Central memory CD4-positive, alpha-beta T cell (primary cell): ENCODE measurements at places on chromosomes 12 and 14.

DNA sequence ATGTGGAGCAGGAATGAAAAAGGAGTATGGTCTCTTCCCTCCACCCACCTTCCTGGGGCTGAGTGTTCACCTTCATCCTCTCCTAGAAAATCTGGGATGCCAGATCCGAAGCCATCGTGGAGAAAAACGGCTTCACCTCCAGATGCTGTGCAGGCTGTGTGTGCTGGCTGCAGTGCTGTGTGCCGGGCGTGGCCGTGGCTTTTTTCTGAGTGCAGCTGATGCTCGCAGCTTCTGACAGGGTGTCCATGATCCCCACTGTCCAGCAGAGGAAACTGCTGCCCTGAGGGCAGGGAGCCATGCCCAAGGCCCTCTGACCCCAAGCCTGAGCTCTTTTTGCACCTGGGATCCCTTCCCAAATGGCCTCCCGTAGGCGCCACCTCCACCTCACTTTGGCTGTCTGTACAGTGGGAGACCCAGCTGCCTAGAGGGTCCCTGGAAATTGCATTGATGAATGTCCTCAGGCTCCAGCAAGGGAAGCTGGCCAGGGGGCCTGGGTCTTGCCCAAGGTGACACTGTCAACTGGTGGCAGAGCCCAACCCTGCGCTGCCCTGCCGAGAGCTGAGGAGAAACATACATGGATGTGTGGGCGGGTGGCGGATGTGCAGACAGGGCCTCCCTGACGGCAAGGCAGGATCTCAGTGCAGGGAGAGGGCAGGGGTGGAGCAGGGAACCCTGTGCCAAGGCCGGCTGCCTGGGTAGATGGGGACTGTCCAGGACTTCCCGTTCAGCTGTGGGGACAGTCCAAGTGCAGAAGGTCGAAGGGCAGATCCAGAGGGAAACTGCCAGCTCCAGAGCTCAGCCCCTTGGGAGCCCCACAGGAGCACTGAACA is 53.3 kb downstream of the BEGAIN start:
- DNase-seq: no peak

- no peak for DNase-seq
Measured at GRCh38 chr12:11719678-11720099, 70.2 kb downstream of the ETV6 start.

DNA sequence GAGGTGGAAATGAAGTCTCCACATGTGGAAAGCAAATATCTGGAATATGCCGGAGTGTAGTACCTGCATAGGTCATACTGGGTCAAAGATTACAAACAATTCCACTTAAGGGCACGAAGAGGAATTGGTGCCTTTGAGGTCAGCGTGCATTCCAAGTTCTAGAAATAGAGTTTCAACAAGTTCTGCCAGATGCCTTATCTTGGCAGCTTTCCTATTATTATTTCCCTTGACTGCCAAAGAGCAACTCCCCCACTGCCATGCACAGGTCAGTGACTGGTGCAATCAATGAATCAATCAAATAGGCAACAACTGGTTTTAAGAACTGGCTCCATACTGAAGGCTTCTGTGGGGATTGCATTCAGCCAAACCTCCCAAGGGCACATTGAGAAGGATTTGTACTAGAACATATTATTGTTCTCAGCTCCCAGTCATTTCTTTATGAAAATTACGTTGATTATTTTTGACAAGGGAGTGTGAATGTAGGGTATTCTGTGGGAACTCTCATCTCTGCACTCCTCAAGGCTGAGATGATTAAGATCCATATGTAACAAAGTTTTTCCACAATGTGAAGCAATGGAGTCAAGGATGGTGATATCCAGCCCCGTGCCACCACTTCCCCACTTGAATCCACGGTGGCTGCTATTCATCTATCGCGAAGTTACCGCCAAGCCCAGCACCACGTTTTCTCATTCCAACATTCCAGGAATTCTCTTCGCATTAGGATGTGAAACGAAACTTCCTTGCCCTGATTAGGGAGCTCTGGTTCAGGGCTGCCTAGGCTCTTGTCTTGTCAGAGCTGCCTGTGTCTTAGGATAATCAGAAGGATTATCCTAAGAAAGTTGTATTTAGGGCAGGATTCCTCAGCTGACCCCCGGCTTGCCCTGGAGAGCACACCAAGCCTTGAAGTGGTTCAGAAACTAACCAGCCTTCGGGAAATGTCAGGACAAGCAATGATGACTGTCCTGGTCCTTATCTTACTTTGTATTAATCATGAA is 115.1 kb upstream of the PCED1B start:
- no peak for DNase-seq

DNA sequence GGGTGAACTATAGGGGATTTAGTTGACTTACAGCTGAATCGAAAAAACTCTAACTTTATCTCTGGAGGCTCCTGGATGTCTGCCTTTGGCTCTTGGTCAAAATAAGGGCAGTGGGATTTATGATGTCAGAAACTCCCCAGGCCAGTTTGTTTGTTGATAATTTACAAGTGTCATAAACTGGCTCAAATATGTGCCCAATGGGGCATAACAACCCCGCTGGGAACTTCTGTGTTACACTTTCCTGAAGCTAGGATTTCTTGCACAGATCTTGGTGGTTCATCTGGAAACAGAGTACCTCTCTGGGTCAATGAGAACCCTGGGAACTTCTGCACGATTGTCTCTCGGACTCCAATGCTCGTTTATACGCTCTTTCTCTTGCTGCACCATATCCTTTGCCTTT is 58.7 kb upstream of the MUCL1 start:
- DNase-seq: no peak

- no peak for DNase-seq
Measured at GRCh38 chr14:104820669-104821228, 19.8 kb downstream of the ZBTB42 start.

DNA sequence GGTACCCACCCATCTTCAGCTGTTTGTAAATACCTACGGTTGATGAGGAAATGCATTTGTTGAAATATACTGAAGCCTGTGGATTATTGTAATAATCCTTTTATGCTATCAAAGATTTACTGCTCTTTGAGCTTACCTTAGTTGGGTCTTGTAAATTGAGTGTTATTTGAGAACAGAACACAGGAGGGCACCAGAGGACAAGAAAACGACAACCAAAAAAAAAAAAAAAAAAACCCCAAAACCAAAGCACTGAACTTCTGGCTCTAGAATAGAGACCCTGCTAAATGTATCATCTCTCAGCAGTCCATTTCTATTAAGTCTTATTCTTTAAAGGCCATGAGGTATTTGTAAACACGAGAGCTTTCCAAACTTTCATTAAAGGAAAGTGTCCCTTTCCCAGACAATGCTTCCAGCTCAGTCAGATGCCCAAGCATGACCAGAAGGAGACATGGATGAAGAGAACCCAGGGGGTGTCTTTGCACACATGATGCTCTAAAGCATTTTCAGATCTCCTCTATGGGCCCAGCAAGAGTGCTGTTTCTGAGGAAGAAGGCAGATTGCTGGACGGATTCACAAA is 763.9 kb downstream of the NRXN3 start:
- no peak for DNase-seq

DNA sequence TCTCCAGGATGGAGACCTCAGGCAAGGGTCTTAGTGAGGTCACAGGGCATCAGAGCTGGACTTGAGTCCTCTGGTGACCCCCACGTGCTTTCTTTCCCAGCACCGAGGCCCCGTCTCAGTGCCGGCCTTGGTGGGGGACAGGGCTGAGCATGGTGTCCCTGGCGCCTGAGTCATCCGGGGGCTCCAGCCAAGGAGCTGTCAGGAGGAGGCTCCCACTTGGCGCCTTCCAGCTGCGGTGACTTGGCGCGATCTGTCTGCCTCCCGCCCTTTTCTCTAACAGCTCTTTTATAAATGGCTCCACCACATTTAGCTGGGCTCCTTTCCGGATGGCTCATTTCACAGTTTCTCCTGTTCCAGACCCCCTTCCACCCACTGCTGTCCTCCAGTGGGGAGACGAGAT is 60.4 kb downstream of the PRMT8 start:
- DNase-seq: no peak

- no peak for DNase-seq
Measured at GRCh38 chr12:91993287-91994017, 152.2 kb downstream of the BTG1 start.

GRCh38 chr12:15629108-15629507 is 160.1 kb downstream of the EPS8 start:
- DNase-seq: no peak

- no peak for DNase-seq
Measured at GRCh38 chr12:70002097-70002911, 177.3 kb downstream of the MYRFL start.

- no peak for DNase-seq
Measured at GRCh38 chr14:88079624-88080023, 74.7 kb downstream of the GPR65 start.
